ENCODE measurements at places on chromosomes 7 and 10. TPM values are rescaled to one million over a fixed set of nuclear protein-coding genes. Genes with fewer than 3 reads are reported as not detected.

- DNase-seq = no peak
Observed at GRCh38 chr10:103127241-103127640, 65.8 kb downstream of the NT5C2 start.

- DNase-seq = no peak
Observed at GRCh38 chr10:86176850-86177536, 189.6 kb downstream of the GRID1 start.

DNA sequence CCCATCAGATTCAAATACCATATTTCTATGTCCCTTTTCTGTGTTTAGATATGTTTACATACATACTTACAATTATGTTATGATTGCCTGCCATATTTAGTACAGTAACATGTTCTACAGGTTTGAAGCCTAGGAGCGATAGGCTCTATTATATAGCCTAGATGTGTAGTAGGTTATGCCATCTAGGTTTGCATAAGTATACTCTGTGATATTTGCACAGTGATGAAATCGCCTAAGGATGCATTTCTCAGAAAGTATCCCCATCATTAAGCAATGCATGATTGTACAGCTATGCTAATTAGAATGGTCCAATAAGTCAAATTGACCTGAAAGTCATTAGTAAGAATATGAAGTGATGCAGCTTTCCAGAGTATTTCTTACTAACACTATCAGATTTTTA lies 1171.7 kb upstream of the LRRTM3 start:
- DNase-seq = no peak

GRCh38 chr7:157021871-157022680 lies 11.6 kb upstream of the MNX1 start:
- DNase-seq = no peak

The CEP55 gene
- polyA plus RNA-seq = not detected
